Gastrocnemius medialis (tissue), 4 donors: ENCODE measurements at places on chromosomes 6 and 20. TPM values are rescaled to one million over a fixed set of nuclear protein-coding genes. Genes with fewer than 3 reads are reported as not detected.

DNA sequence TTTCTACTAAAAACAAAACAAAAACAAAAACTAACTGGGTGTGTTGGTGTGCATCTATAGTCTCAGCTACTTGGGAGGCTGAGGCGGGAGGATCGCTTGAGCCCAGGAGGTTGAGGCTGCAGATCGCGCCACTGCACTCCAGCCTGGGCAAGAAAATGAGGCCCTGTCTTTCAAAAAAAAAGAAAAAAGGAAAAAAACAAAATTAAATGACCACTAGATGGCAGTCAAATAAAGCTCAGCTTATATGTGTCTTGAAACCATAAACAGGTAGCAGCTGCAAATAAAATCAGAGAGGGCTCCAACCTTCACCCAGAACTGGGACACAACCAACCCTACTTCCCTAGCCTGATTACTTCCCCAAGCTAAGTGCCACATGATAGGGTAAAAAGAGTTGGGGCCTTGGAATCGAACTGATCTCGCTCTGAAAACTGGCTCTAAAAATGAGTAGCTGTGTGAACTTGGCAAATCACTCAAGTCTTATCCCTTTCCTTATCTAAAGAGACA, 67.1 kb upstream of the ADGRF4 start:
- DNase-seq = no peak

LHFPL5 gene
- total RNA-seq = not detected

DNA sequence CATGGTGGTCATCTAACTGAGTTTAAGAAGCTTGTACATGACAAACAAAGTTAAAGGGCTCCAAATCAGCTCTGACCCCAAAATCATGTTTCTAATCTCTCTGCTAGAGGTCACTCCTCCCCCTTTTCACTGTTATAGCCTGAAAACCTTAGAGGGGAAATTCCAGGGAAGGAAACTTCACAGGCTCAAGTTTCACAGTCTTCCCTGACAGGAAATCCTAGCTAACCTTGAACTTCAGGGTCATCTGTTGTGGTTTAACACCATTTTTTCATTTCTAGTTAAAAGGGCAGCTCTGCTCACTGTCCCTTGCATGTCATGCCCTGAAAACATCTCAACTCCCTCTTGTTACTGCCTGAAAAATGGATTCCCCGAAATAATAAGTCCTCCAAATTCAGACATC, 104.4 kb upstream of the BMP2 start:
- no peak for DNase-seq

RIPOR3 gene
- 9.6 TPM for total RNA-seq
